ENCODE measurements at places on chromosomes 1 and 21. TPM values are rescaled to one million over a fixed set of nuclear protein-coding genes. Genes with fewer than 3 reads are reported as not detected.

- peak overlapping the region; percentile 24 for H3K4me3 ChIP-seq
- H3K36me3 ChIP-seq, result peaks cover 1% of the 10 kb centered on the region
- peak overlapping the region; percentile 89 for H3K27ac ChIP-seq
These were observed 10.9 kb downstream of the MORC3 start for GRCh38 chr21:36330904-36331303.

GRCh38 chr21:24636696-24637095 lies 970.6 kb downstream of the MRPL39 start:
- DNase-seq, result no peak
- no peak overlapping the region for H3K4me3 ChIP-seq
- H3K27ac ChIP-seq, result no peak overlapping the region
- H3K27me3 ChIP-seq, result no peaks in the 10 kb centered on the region

DNA sequence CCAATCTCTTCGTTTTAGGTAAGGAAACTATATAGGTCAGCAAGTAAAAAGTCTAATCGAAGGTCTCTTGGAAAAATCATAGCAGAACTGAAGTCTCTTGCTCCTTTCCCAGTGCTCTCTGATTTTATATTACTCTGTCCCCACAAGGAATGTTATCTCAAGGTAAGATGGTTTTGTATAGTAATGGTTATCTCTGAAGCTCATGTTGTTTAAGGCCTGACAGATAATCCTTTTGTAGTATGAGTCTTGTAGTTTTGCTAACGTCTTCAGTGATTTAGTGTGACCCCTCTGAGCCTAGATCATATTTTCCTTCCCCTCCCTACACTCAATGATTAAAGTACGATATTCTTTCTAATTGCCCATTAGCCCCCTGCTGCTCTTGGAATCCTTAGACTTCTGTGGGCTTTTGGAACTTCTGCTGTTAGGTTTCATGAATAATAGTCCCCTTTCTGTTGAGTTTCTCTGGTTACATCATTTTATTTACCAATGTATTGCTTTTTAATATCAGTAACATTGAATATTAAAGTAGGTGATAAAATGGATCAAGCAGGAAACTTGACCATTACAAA lies 52.1 kb downstream of the CNST start:
- H3K27ac ChIP-seq, result peak overlapping the region; percentile 12
- no peak for DNase-seq
- H3K4me1 ChIP-seq, result peaks cover 28% of the 10 kb centered on the region
- peaks cover 8% of the 10 kb centered on the region for H3K36me3 ChIP-seq
- H3K27me3 ChIP-seq, result no peaks in the 10 kb centered on the region

The CLCNKB gene
- polyA plus RNA-seq, result not detected

DNA sequence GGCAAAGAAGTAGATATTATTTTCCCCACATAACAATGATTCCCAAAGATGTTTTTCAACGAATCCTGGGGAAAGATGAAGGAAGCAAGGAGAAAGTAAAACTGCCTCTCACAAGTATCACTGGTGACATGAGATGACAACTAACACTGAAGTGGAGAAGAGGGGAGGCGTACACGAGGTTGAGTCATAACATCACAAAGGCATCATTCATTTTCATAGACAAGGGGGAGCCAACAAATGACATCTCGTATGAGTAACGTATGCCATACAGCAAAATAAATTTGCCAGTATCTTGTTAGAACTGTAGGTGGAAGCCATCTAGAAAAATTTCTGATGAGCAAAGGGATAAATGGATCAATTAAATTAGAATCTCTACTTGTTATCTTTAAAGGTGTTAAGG lies 56.6 kb downstream of the ATP1B1 start:
- H3K27me3 ChIP-seq, result no peaks in the 10 kb centered on the region
- H3K36me3 ChIP-seq, result no peaks in the 10 kb centered on the region
- no peak for DNase-seq
- H3K4me1 ChIP-seq, result no peaks in the 10 kb centered on the region

- H3K4me1 ChIP-seq, result peaks cover 1% of the 10 kb centered on the region
- no peak for DNase-seq
- H3K27ac ChIP-seq, result no peak overlapping the region
- peaks cover 18% of the 10 kb centered on the region for H3K27me3 ChIP-seq
- no peak overlapping the region for H3K4me3 ChIP-seq
These were observed 54.4 kb downstream of the NAV1 start for GRCh38 chr1:201593200-201593921.

The OR4F29 gene
- polyA plus RNA-seq, result not detected

The MUTYH gene
- 21.8 TPM for polyA plus RNA-seq

- H3K4me3 ChIP-seq, result no peak overlapping the region
- no peaks in the 10 kb centered on the region for H3K4me1 ChIP-seq
- H3K36me3 ChIP-seq, result no peaks in the 10 kb centered on the region
- no peak overlapping the region for H3K27ac ChIP-seq
- H3K27me3 ChIP-seq, result peaks cover 3% of the 10 kb centered on the region
These were observed 123.4 kb downstream of the PRDM16 start for GRCh38 chr1:3192361-3192760.

DNA sequence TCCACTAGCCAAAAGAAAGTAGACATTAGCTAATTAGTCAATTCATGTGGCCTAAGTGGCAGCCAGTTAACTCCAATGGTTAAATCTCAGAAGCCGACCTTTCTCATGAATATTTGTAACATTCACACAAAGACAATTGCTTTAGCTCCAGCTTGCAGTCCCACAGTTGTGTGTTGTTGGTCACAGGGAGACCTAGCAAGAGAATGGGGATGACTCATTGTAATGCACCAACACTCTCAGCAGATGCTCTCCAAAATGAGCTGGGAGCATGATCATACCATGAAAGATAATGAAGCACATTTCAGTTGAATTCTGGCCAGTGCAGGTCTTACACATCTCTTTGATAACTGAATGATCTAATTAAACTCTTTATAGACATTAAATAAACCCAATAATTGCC lies 160.4 kb downstream of the HLX start:
- no peaks in the 10 kb centered on the region for H3K36me3 ChIP-seq
- no peaks in the 10 kb centered on the region for H3K4me1 ChIP-seq
- H3K4me3 ChIP-seq, result no peak overlapping the region
- no peak overlapping the region for H3K27ac ChIP-seq
- peaks cover 4% of the 10 kb centered on the region for H3K27me3 ChIP-seq

DNA sequence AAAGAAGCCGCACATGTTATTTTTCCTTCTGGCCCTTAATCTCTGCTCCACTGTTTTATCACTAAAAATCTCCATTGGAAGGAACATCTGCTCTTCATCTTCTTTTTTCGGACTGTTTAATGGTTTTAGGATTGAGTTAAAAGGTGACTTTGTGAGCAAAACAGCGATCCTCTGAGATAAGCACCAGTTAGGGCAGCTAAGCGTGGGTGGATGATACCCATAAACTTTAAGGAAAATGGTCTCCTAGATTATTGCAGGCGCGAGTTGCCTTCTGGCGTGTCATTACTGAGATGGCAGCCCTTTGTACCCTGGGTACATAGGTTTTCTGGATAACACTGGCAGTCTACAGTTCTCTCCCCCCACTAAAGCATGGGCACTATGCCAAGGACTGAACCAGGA lies 44.0 kb upstream of the HMGB4 start:
- peaks cover 36% of the 10 kb centered on the region for H3K27me3 ChIP-seq
- H3K36me3 ChIP-seq, result no peaks in the 10 kb centered on the region
- DNase-seq, result no peak
- no peak overlapping the region for H3K27ac ChIP-seq
- H3K4me1 ChIP-seq, result no peaks in the 10 kb centered on the region
- H3K4me3 ChIP-seq, result no peak overlapping the region

The FNDC5 gene
- polyA plus RNA-seq, result not detected

The AGT gene
- not detected for polyA plus RNA-seq

GRCh38 chr1:71964188-71964587 lies 318.2 kb downstream of the NEGR1 start:
- no peak overlapping the region for H3K4me3 ChIP-seq
- DNase-seq, result no peak
- H3K27me3 ChIP-seq, result no peaks in the 10 kb centered on the region

- H3K36me3 ChIP-seq, result no peaks in the 10 kb centered on the region
- no peaks in the 10 kb centered on the region for H3K27me3 ChIP-seq
- peaks cover 21% of the 10 kb centered on the region for H3K4me1 ChIP-seq
- peak overlapping the region; percentile 44 for H3K4me3 ChIP-seq
These were observed 71.1 kb downstream of the TPR start for GRCh38 chr1:186303911-186304310.

- H3K4me1 ChIP-seq, result peaks cover 12% of the 10 kb centered on the region
- DNase-seq, result no peak
- no peaks in the 10 kb centered on the region for H3K36me3 ChIP-seq
- no peaks in the 10 kb centered on the region for H3K27me3 ChIP-seq
- no peak overlapping the region for H3K4me3 ChIP-seq
These were observed 10.6 kb downstream of the XKR8 start for GRCh38 chr1:27970401-27970800.

- no peaks in the 10 kb centered on the region for H3K36me3 ChIP-seq
- peaks cover 19% of the 10 kb centered on the region for H3K4me1 ChIP-seq
- no peaks in the 10 kb centered on the region for H3K27me3 ChIP-seq
- no peak overlapping the region for H3K4me3 ChIP-seq
- no peak overlapping the region for H3K27ac ChIP-seq
These were observed 71.4 kb upstream of the ABCG1 start for GRCh38 chr21:42147386-42148020.

DNA sequence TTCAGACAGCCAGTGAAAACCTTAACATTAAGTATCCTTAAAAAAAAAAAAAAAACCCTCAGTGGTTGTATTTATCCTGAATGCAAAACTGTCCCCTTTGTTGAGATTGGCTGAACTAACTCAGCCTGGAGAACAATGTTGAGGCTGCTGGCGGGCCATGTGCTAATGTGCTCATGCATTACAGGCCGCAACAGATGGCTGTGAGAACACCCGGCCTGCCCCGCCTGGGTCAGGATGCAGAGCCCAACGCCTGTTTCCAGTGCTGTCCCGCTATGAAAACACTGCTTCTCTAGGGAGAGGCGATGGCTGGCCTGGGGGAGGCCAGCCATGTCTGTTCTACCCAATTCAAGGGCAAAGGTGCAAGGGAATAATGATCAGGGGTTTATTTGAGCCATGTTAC lies 13.8 kb downstream of the OLIG2 start:
- H3K4me1 ChIP-seq, result peaks cover 16% of the 10 kb centered on the region
- H3K36me3 ChIP-seq, result peaks cover 1% of the 10 kb centered on the region
- H3K4me3 ChIP-seq, result no peak overlapping the region
- H3K27me3 ChIP-seq, result peaks cover 14% of the 10 kb centered on the region
- no peak for DNase-seq
- no peak overlapping the region for H3K27ac ChIP-seq

DNA sequence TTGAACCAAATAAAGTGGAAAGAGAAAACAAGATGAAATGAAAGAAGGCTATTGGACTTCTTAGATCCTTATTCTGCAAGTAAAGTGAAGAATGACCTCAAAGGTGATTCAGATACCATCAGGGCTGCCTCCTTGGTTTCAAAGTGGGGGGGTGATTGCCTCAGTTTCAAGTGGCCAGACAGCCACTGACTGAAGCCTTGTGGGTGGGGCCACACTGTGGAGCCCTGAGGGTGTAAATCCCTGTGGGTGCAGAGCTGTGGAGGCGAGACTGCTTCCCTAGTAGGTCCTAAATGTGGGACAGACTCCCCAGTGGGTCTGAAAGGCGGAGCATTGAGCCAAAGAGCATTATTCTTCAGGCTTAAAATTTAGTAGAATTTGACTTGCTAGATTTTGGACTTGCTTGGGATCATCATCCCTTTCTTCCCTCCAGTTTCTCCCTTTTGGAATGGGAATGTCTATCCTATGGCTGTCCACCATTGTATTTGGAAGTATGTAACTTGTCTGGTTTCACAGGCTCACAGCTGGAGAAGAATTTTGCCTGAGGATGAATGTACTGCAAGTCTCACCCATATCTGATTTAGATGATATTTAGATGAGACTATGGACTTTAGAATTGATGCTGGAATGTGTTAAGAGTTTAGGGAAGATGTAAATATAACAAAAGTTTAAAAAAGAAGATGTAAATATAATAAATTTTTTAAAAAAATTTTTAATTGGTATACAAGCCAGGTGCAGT lies 71.6 kb upstream of the SOX13 start:
- no peak overlapping the region for H3K4me3 ChIP-seq
- peaks cover 11% of the 10 kb centered on the region for H3K36me3 ChIP-seq
- H3K27ac ChIP-seq, result no peak overlapping the region
- H3K27me3 ChIP-seq, result peaks cover 6% of the 10 kb centered on the region

The OR2L3 gene
- polyA plus RNA-seq, result not detected
